ENCODE measurements at places on chromosomes 12 and 14.

- no peak for DNase-seq
These were observed 98.9 kb downstream of the GPHN start for GRCh38 chr14:66606826-66607225.

DNA sequence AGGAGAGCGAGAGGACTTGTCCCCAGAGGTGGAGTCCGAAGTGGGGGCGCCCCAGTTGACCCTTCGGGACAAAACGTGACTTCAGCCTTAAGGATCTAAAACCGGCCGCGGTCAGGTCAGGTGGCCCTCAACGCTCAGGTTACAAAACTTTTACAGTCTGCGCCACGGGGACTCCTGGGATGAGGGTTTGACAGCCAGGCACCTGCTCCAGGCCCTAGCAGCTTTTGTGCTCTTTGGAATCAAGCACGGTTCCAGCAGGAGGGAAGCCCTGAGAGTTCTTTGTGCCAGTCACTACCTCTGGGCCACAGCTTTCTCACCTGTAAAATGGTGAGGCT, 337 bp downstream of the ZC2HC1C start:
- no peak for DNase-seq

DNA sequence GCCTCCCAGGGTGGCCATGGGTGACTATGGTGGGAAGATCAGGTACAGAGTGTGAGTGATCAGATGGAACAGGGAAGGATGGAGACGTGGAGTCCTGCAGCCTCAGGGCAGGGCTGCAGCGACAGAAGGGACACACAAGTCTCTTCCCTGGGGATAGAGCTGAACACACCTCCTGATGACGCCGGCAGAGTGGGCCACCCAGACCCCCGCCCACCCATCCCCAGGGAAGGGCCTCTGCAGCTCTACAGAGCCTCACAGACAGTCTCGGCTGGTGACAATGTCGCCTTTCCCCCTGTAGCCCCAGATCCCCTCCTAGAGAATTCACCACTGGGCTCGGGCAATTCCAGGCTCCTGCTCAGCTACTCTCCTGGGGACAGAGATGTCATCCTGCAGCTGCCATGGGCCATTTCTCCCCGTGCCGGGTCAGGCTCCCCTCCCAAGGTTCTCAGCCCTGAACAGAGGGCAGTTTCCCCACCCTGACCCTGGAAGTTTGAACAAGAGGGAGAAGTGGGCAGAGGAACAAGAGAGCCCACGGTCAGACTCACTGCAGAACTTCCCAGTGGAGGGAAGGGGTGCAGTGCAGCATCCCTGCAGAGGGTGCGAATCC, 115.7 kb downstream of the NCOR2 start:
- DNase-seq: no peak

DNA sequence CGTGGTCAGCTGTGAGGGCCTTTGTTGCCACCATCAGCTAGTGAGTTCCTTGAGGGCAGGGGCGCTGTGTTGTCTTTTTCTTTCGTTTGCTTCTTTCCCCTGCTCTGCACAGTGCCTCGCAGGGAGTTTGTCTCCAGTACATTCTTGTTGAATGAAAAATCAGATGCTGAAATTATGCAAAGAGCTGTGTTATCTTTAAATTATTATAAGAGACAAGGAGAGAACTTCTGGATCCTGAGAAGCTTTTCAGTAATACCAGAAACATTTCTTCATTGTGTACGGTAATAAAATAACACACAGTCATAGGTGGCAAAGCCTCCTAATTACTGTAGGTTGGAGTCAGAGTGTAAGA, 14.9 kb downstream of the EML1 start:
- DNase-seq: no peak

GRCh38 chr14:50830044-50830931, 674 bp downstream of the NIN start:
- DNase-seq: no peak

- DNase-seq: no peak
These were observed 2.0 kb upstream of the ING4 start for GRCh38 chr12:6664902-6665301.

- DNase-seq: no peak
These were observed 319.4 kb downstream of the SYT1 start for GRCh38 chr12:79183926-79184325.

DNA sequence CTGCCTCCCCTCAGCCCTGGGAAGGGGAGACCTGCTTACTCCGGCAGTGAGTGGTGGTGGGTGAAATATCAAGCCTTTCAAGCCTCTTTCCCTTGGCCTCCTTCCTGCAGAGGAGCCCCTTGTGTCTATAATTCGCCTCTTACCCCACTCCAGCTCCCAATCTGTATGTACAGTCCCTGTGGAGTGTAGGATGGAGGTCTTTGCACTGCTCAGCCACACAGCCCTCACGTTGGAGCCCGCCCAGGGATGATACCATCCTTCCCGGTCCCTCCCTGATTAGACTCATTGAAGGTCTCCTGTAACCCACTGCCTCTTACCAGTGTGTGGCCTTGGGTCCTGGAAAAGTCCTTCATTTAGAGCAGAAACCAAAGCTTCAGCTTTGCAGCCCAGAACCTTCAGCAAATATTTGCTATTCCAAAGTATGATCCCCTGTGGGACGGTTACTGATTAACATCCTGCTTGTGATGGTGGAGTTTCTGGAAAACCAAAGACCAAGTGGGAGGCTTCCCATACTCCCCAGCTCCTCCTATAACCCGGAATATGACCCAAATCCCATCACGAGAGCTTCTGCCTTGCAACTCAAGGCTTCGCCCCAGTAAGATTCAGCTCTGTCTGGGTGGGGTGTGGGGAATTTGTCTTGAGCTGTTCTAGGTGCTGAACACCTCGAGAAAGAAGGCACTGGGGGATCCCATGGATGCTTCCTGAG, at the start of gene SERPINA10:
TSS of gene SERPINA10 (minus strand) at position 397 of the 706 bp plus-strand sequence. CDS start 2,675 bp downstream, outside the sequence.
- DNase-seq: no peak

DNA sequence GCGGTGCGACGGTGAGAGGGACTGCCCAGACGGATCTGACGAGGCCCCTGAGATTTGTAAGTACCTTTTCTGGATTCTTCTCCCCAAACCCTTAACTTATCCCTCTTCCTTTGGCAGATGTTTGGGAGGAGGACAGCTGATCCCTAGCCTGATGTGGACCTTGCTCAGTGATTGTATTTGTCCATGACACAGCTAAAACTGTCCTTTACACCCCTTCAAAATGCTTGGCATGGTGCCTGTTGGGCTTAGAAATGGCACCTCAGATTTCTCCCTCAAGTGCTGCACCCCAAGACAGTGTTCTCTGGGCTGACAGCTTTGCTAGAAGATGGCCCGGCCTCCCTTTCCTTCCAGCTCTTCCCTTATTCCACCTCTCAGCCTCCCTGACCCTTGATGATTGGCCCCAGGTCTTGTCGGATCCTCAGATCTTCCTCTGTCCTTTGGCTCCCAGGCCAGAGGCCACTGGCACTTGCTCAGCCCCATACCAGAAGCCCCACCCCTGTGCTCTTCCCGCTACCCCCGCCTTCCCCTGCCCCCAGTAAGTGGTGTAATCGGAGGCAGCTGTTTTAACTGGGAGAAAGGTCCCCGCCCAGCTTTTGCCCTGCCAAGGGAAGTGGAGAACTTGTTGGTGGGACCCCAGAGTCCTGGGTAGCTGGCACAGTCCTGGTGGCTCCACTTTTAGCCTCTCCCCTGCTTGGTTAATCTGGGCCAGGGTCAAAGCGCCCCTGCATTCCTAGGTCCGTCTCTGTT, 8.7 kb downstream of the LRP1-AS start:
- DNase-seq: no peak

DNA sequence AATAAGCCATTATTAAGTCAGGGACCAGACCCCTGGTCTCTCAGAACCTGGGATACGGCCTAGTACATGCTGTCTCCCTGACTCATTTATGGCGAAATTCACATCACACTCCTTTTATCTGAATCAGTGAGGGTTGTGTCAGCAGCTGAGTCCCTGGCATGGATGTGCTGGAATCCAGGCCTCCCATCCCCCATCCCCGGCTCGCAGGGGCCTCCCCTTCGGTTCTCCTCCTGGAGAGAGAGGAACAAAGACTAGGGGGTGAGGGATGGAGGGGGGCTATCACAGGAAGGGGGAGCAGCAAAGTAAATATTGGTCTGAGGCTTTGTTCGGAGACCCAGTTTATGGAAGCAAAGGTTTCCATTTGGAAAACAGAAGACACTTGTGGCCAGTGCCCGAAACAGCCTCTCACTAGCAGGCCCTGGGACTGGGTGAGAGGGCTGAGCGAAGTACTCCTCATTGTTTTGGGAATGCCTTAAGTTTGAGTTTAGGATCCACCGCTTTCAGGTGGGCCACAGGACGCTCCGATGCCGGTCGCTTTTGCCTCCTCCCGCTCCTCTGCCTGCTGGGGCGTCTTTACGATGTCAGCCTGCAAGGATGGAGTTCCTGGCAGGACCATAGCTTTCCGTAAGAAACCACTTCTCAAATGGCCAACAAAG, 145.0 kb downstream of the PRKCH start:
- no peak for DNase-seq

DNA sequence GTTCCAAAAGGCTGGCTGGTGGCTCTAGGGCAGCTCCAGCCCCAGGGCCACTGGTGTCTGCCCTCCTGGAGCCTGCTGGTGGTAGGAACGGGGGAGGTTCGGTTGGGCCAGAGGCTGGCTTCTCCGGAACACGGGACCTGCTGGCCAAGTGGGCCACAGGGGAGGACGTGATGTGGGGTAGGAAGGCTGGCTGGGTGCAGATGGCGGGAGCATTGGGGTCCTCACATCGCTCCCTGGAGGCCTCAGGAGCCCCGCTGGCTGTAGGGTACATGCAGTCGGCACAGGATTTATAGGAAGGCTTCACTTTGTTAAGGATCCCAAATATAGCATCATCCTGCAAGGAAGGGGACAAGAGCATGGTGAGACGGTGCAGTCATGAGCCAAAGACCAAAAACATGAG, 57.6 kb upstream of the CORO1C start:
- no peak for DNase-seq

DNA sequence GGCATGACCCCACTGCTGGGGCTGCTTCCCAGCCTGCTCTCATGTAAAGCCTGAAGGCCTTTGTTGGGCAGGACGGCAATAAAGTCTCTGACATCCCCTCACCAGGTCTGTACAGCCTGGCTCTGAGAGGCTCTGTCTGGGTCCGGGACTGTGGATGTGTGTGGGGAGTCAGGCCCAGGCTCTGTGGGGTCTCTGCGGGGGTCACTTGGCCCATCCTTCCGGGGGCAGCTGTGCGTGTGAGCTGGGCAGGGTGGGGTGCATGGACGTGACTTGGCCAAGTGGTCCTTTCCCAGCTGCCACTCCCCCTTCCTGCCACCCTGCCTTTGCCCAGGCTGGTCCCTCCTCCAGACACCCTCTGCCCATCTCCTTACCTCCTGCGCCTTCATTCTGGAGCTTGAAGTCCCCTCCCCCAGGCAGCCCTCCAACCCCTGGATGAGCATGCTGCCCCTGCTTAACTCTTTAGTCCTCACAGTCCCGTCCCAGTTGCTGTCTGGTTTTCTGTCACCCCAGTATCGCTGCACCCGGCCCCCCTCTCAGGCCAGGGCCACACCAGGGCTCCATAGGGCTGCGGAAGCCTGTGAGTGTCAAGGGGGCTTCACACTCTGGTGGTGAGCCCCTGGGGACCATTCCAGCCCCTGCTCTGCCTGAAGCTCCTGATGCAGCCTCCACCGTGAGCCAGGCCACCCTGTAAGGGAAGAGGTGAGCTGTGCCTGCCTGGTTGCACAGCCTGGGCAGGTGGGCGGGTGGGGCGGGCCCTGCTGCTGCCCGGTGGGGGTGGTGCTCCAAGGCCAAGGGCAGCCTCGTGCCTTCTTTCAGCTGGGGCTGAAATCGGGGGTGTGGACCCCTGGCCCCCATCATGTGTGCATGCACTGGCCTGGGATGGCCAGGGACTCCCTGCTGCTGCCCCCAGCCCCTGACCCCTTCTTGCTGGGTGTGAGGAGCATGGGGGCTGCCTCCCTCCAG, 25.5 kb upstream of the KIF26A start:
- no peak for DNase-seq

DNA sequence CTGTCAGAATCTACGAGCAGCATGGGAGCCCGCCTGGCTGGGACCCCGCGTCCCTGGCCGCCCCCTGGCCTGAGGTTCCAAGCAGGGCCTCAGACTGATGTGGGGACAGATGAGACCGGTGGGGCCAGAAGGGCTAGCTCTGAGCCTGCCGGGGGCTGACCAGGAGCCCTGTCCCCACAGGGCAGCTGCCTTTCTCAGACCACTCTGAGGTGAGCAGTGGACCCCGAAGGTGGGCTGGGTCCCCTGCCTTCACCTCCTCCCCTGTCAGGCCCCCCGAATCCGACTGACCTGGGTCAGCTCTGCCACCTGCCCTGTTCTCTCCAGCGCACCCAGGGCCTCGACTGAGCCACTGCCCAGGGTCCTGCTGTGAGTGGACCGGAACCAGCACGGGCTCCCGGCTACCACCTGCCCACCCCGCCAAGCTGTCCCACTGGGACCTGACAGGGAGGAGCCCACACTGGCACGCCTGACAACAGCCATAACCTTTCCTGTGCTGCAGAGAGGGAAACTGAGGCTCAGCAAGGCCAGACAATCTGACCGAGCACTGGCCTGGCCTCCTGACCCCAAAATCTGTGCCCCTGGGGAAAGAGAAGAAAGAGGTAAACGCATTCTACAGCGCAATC, 29.7 kb upstream of the TMEM179 start:
- no peak for DNase-seq

GRCh38 chr14:32606301-32606700, 277.2 kb downstream of the AKAP6 start:
- DNase-seq: no peak

- DNase-seq: no peak
These were observed 150.1 kb upstream of the ATP2B1 start for GRCh38 chr12:89858718-89859117.

DNA sequence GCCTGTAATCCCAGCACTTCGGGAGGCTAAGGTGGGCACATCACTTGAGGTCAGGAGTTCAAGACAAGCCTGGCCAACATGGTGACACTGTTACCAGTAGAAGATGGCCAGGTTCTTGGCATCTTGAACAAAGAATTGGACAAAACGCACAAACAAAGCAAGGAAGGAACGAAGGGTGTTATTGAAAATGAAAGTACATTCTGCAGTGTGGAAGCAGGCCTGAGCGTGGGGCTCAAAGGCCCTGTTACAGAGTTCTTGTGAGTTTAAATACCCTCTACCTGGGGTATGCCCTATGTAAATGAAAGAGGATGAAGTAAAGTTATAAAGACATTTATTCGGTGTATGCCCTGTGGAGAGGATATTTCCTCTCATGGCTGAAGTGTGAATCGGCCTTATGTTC, 20.8 kb upstream of the CDK17 start:
- DNase-seq: no peak

GRCh38 chr12:132614861-132615578, 3.6 kb upstream of the P2RX2 start:
- DNase-seq: peak; percentile 57

DNA sequence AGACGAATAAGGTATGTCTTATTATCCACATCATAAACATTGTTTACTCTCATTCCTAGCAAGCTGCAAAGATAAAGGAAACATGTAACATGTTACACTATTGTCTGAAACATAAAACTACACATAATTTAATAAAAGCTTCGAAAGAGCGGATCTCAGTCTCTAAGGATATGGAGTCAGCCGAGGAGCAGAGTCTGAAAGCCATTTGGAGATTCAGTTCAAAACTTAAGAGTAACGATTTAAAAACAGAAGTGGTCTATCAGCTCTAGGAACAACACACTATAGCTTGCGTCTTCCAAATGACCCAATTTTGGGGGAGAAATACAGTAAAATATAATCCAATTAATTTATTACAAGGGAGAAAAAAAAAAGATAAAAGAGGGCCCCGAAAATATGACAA, 775 bp downstream of the NEMF start:
- no peak for DNase-seq
